ENCODE measurements at places on chromosomes 16 and 17.

DNA sequence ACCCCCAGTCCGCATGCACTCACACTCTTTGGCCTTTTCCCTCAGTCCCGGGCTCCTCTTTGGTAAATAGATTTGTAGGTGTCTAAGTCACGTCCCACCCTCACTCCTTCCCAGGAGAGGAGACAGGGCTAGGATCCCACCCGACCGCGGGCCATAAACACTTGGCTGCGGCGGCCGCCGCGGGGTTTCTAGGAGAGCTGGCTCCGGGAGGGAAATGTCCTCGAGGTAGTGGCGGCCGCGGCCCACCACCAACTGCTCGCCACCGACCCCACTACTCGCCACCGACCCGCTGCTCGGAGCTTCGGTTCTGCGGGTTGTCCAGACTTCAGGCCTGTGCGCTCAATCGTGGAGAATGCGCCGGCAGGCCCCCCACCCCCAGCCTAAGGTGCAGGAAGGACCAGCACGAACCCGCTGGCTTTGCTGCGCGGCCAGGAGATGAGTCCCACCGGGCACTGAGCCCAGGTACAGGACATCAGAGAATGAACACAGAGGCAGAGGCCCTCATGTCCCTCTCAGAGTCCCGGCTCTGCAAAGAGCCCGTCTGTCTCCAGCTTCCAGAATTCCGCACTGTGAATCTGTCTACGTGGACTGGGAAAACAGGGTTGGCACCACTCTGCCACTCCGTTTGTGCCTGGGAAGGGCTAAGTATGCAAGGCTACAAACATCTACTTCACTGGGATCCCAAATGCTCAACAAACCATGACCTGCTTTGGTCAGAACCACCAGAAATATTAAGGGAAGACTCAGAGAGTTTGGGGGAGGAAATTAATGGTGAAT is 2.5 kb downstream of the PRAC2 start:
- peak; percentile 49 for DNase-seq

- no peak for DNase-seq
These were observed 45.7 kb upstream of the MRPS23 start for GRCh38 chr17:57895382-57896060.

DNA sequence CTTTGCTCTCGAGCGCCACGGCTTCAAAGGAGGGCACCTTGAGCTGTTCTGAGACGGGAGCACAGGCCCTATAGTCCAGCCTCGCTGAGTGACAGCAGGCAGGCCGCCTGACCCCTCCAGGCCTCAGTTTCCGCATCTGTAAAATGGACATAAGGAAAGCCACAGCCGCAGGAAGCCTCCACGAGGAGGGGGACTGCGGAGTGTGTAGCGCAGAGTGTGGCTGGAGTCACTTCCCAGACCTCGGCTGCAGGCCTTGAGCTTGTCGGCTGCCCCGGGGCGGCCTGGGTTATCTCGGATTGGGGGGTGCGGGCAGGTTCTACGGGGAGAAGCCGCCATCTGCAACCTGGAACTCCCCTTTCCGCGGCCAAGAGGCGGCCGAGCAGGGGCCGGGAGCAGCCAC is 40.8 kb downstream of the ZFPM1 start:
- DNase-seq, result no peak

GRCh38 chr17:78903101-78903779 is at the start of gene CEP295NL:
Gene CEP295NL (minus strand): TSS chr17:78903201. CDS start chr17:78901828, 1,373 bp downstream.
- peak; percentile 95 for DNase-seq

GRCh38 chr16:12422233-12422632 is 381.5 kb downstream of the CPPED1 start:
- no peak for DNase-seq

DNA sequence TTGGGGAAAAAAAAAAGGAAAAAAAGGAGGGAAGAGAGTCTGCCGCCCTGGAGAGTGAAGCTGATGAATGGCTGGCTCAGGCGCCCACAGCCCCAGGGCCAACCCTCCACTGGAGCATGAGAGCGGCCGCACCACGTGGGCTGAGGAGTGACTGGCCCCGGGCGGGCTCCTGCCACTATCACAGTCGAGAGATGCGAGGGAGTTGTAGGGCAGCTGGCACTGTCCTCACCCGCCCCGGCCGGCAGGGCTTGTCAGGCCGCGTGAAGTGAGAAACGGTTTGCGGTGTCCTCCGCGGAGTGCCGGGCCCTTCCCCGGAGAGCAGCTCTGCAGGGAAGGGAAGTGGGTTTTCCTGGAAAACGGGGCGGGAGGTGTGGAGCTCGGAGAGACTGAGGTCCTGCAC is 45.9 kb downstream of the JPH3 start:
- peak; percentile 28 for DNase-seq

DNA sequence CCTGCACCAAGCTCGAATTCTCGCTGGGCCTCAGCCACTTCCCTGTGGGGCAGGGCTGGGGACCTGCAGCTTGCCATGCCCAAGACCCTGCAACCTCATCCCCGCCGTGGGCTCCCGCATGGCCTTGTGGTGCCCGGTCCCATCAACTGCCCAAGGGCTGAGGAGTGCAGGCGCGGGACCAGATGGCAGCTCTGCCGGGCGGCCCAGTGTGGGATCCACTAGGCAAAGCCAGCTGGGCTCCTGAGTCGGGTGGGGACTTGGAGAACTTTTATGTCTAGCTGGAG is 408.6 kb downstream of the UTP18 start:
- no peak for DNase-seq

GRCh38 chr17:42817866-42818265 is 6.2 kb downstream of the BECN1 start:
- no peak for DNase-seq

DNA sequence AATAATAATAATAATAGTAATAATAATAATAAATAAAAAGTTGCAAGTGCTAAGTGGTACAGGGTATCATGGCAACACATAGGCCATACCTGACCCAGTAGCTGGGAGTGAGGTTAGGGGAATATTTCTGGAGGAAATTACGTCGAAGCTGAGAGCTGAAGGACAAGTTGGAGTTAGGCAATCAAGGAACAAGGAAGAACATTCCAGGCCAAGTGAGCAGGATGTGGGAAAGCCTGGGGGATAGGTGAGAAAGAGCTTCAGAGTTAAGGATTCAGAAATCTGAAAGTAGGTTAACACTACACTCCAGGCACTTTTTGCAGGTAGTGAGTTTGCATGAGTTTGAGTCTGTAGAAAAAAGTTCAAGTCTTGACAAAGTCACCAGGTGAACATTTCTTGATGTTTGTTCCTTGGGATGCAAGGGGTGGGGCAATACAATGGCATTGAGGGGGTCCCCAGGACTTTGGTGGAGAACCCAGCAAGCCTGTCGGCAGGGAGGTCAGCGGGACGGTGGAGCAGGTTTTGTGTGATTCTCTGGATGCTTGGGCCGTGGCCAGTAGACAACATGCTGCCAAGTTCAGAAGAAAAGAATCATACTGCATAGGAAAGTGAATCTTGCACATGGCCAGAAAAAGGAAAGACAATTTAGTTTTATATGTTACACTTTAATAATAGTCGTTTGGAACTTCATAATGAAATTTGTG is 27.7 kb upstream of the MPHOSPH6 start:
- DNase-seq, result no peak
